ENCODE measurements at places on chromosomes 4 and X. TPM values are rescaled to one million over a fixed set of nuclear protein-coding genes. Genes with fewer than 3 reads are reported as not detected.

- no peak for DNase-seq
Observed at GRCh38 chr4:148874331-148874730, 432.1 kb upstream of the NR3C2 start.

- DNase-seq, result peak; percentile 69
Observed at GRCh38 chrX:13658602-13659001, 5.7 kb downstream of the TCEANC start.

GRCh38 chrX:71556036-71556435 lies 22.2 kb upstream of the GCNA start:
- no peak for DNase-seq

DNA sequence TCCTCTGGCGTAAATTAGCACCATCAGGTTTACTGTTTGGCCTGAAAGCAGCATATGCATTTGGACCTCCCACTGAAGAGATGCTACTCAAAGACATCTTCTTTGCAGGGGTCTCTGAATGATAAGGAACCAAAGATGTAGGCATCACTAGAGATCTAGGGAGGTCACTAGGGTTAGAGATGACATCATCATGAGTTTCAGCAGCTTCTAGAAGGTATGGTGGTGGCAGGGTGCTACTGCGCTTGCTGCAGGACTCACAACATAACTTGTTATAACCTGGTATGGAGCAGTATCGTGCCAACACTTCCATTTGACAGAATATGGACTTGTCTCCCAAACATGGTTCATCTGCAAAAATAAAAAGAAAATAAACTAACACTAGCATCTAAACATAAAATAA lies 251.6 kb downstream of the NPFFR2 start:
- no peak for DNase-seq

SPANXN5 gene
- not detected for polyA plus RNA-seq

DNA sequence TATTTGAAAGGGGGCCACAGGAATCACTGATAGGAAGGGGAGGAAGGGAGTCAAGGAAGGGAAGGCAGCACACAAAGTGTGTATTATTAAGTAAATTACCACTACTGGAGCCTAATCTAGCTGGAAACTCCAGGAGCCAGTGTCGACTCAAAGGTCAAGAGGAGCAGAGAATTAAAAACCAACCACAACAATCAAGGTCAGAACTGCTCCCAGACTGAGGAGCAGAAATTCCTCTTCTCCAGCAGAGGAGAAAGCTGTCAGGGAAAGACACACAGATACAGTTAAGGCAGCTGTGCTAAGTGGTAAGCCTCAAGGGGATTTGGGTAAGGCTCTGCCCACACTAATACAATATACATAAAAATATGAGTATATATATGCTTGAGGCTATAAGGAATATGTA lies 87.5 kb upstream of the PTPN13 start:
- DNase-seq, result peak; percentile 37

DNA sequence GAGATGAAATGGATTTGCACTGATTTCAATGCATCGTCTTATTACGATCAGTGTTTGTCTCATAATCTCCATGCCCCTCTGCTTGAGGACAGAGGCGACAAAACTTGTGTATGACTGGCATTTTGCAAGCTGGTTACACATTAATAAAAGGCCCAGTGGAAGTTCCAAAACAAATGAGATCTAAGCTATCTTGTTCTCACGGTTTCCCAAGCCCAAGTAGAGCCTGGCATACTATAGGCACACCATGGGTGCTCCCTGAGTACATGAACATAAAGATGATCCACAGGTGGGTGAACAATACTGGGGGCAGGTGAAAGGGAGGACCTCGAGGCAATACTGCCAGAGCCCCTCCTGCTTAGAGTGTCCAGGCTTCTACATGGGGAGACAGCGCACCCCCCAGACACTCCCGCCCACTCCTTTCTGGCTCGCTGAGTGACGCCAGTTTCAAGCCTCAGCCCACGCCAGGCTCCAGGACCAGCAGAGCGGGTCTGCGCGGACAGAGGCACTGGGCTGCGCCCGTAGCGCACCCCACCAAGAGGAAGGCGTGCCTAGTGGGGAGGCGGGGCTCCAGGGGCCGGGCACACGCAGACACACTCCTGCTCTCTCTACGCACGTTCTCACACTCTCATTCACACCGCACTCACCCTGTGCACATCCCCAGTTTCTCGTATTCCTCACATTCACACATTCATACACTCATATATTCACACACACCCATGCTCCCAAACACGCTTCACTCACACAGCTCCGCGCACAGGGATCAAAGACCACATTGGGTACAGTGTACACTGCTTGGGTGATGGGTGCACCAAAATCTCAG lies 8.9 kb upstream of the GSX2 start:
- DNase-seq, result no peak

GSX2 gene
- not detected for polyA plus RNA-seq
